ENCODE measurements at places on chromosomes 3 and 15.
A peak's percentile ranks its signal among the peaks of the same experiment; 100 is the strongest.

GRCh38 chr3:48990636-48991469, 812 bp downstream of the P4HTM start:
- peak; percentile 10 for DNase-seq

GRCh38 chr3:107666853-107667252, 144.1 kb downstream of the BBX start:
- no peak for DNase-seq

DNA sequence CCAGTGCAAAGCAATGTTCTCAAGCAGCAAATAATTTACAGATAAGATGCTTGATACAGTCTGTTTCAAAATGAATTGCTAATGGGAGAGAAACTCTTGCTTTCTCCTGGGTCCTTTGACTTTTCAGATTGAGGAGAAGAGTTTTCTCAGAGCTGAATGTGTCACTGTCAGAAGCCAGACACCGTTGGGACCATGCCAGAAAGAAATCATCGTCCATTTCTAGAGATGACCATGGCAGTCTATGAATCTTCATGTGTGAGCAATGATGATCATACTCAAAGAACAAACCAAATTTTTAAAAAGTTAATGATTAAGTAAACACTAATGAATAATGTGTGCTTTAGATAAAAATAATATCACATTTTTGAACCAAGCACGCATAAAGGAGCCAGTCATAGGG, 77.6 kb downstream of the ZNF385D start:
- DNase-seq = no peak

- no peak for DNase-seq
These were observed 215.3 kb downstream of the ROBO2 start for GRCh38 chr3:77254967-77255831.

- DNase-seq = no peak
These were observed 221.0 kb upstream of the TPM1 start for GRCh38 chr15:62821384-62822131.

- DNase-seq = no peak
These were observed 34.3 kb downstream of the USP8 start for GRCh38 chr15:50458348-50459112.

DNA sequence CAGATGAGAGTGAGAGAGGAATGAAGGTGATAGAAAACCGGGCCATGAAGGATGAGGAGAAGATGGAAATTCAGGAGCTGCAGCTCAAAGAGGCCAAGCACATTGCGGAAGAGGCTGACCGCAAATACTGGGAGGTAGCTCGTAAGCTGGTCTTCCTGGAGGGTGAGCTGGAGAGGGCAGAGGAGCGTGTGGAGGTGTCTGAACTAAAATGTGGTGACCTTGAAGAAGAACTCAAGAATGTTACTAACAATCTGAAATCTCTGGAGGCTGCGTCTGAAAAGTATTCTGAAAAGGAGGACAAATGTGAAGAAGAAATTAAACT, 88.9 kb downstream of the EOMES start:
- no peak for DNase-seq

DNA sequence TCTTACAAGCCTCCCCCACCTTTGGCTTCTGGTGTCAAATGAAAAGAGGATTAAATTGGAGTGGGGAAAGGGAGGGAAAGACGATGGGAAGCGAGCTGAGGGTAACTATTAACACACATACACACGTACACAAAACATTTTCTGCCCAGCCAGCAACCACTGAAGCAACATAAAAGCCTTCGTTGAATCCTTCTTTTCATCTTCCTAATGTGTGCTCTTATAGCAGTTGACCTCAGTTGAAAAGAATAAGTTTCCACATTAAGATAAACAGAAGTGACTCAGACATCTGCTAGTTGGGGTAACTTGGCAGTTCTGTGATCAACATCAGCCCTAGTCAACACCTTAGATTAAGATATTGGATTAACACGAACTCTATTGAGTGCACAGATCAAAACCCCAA, 558.5 kb downstream of the MECOM start:
- DNase-seq = no peak

GRCh38 chr3:31373681-31374080, 159.0 kb upstream of the STT3B start:
- no peak for DNase-seq

GRCh38 chr3:31448882-31449243, 83.9 kb upstream of the STT3B start:
- DNase-seq = no peak

GRCh38 chr3:128349963-128350599, 116.6 kb downstream of the DNAJB8 start:
- DNase-seq = no peak

- no peak for DNase-seq
These were observed 48.7 kb downstream of the TRAK1 start for GRCh38 chr3:42139621-42140453.

GRCh38 chr15:68176601-68177000, 28.5 kb downstream of the CALML4 start:
- no peak for DNase-seq

All from activated effector memory CD4-positive, alpha-beta T cell treated with Interleukin-2 at 50 U/mL for 16 hours (primary cell).